ENCODE measurements at places on chromosomes 7 and 10. TPM values are rescaled to one million over a fixed set of nuclear protein-coding genes. Genes with fewer than 3 reads are reported as not detected.

- DNase-seq: no peak
Observed at GRCh38 chr10:120478386-120478785, 21.4 kb downstream of the PLPP4 start.

DNA sequence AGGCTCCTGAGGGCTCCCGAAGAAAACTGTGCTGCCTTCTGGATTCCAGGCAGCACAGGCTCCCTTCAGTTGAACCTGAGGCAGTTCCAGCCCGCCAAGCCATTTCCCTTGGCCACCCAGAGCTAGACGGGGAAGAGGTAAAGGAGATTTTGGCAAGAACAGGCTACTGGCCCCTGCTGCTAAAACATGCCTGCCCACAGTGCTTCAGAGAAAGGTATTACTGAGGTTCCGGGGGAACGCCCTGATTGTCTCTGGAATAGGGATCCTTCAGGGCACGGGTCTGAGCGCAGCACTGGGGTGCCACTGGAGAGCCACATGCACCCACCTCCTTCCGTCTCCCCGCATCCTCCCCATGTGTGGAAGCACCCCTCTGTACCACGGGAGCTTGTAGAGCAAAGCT lies 247.4 kb downstream of the BAMBI start:
- DNase-seq: no peak

- no peak for DNase-seq
Observed at GRCh38 chr7:106563466-106564150, 97.3 kb downstream of the CCDC71L start.

- no peak for DNase-seq
Observed at GRCh38 chr7:134941952-134942351, 44.4 kb upstream of the AGBL3 start.

The NKX6-2 gene
- polyA plus RNA-seq: 4.7 TPM

GRCh38 chr7:30562498-30562897 lies 32.2 kb upstream of the GARS1 start:
- DNase-seq: no peak

The KLF14 gene
- 0.46 TPM for polyA plus RNA-seq
